ENCODE measurements at places on chromosomes 2 and 18.

DNA sequence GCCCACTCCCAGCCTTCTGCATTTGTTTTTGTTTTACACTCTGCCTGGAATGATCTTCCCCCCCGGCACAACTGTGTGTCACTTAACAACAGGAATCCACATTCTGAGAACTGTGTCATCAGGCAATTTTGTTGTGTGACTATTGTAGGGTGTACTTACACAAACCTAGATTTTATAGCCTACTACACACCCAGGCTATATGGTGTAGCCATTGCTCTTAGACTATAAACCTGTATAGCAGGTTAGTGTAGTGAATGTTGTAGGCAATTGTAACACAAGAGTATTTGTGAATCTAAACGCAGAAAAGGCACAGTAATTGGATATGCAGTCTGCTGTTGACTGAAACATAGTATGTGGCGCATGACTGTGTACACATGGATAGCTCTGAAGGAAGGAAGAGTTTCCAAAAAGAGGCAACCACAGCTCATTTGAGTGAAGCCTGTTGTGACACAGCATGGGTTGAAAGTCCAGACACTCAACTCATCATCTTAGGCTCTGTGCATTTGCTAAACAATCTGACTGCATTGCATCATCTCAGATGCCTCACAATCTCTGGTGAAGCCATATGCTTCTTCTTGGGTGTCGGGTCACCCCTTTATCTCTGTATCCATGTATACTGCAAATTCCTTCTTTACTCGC is 506.6 kb upstream of the SPHKAP start:
- DNase-seq = no peak

DNA sequence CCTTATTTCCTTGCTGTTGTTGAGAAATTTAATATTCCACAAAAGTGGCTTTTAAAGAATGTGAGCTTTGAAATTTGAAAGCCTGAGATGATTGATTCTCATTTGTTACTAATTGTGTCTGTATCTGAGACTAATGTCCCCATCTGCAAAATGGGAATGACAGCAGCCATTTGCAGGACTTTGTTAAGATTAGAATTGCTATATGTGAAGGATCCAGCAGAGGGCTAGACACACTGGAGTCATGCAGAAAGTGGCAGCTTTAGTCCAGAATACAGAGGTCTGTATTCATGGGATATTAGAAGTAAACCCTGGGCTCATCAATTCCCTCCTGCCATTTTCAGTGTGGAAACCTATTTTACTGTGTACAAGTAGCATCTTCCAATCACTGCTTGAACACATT is 296.5 kb upstream of the GYPC start:
- no peak for DNase-seq

DNA sequence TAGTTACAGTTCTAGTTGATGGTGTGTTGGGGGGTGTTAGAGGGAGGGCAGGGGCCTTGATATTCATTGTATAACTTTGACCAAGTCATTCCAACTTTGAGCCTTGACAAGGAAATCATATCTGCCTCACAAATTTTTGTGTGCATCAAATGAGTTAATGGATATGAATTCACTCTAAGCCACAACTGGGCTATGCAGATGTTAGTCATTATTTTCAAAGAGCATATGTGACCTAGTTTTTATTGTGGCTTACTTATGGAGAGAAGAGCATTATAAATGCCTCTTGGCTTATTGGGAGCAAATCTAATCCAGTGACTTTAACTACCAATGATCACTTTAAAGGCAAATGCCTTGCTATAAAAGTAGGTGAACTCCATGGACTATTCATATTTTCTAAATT is 250.2 kb downstream of the LPIN1 start:
- DNase-seq = no peak

GRCh38 chr2:39696838-39697237 is 31.1 kb downstream of the TMEM178A start:
- DNase-seq = no peak

- DNase-seq = no peak
Measured at GRCh38 chr18:44627280-44627679, 53.4 kb upstream of the SETBP1 start.
